CD4-positive, alpha-beta T cell treated with Interleukin-17A for 4 hours (primary cell): ENCODE measurements at places on chromosomes 12 and 14.

GRCh38 chr12:63496654-63497053 is 171.6 kb downstream of the DPY19L2 start:
- no peak for DNase-seq

DNA sequence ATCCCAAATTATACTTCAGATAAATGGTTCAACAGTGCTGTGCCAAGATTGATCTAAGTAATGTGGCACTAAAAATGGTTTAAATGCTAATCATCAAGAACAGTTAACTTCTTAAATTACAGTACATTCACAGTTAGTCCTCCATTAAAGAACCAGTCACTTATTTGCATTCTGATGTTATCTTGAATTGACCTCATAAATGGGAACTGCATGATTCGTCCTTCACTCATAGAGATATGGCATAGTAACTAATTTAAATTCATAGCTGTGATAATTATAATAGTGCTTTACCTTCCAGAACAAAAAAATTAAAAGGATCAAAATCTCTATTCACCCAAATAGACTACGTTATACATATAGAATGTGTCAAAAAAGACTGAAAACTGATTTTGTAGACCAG is 61.1 kb downstream of the COCH start:
- DNase-seq: no peak

GRCh38 chr14:95374239-95374997 is 54.7 kb upstream of the CLMN start:
- DNase-seq: no peak

DNA sequence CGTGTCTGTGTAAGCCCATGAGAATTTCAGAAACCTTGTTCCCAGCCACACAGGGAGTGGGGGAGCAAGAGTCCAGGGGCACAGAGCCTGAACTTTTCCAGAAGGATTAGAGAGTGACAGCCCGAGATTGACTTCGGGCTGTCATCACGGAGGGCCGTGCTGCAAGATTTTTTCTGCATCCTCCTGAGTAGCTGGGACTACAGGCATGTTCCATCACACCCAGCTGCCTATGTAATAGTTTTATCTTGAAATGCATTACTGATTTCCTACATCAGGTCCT is 14.4 kb downstream of the EVL start:
- DNase-seq: no peak

DNA sequence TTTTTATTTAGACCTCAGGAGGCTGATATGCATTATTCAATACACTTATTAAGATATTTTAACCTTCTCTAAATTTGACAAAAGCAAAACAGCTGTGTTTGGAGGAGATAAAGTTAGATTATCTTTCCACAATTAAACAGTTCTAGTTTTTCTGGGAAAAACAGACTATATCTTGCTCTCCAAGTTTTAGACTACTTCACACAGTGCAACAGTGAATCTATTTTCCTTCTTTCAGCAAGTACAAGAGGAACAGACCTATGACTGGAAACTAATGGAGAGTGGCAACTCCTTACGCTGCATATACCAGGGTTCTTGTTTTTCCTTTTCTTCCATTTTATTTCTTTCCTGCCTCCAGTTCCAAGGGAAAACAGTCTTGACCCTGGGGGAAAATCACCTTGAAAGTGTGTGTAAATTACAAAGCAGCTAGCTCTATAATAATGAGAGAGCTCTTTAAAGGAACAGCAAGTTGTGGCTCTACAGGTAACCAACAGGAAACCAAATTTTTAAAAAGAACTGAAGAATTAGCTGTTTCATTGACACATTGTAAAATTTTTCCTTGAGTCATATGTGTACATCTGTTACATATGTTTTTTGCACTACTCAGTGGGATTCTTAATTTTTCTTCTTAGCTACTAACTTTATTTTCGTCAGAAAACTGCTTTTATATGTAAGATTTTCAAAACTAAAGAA is 27.4 kb downstream of the DNM1L start:
- no peak for DNase-seq
